HuH-7.5 (cell line): ENCODE measurements at places on chromosomes 11 and 22.

DNA sequence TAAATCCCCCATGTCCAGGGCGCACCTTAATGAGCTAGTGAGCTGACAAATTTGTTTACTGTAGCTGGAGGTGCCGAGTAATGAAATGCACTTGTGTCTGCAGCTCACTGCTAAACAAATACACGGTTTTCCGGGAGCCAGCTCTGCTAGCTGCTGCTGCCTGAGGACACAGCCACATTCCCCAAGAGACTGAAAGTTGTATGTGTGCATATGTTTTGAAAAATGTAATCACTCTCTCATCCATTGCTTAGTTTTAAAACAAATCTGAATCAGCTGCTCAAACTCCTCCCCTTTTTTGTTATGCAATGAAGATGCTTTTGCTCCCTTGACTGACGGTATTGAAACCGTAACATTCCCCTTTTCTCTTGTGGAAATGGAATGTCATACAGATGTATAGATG is 62.4 kb upstream of the NNMT start:
- peak; percentile 47 for DNase-seq

- no peak for DNase-seq
Measured at GRCh38 chr11:99320769-99321290, 300.1 kb downstream of the CNTN5 start.

DNA sequence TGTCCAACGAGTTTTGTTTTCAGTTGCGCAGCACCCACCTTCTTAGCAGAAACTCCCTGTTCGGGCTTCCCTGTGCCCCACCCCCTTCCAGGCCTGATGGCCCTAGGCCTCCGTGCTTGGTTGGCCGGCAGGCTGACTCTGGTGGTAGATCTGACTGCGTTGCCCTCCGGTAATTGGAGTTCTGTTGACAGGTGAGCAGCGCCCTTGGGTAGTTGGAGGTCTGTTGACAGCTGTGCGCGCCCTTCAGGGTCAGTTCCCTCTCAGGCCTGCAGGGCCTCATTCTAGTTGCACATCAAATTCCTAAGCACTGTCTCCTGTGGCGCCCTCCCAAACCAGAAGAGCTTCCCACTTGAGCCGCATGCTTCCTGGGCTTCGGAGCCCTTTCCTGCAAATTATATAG is 776 bp downstream of the DGCR6 start:
- no peak for DNase-seq

- DNase-seq: no peak
Measured at GRCh38 chr11:73414977-73415651, 38.9 kb downstream of the RELT start.

- DNase-seq: no peak
Measured at GRCh38 chr22:42918500-42918899, 61.4 kb upstream of the ARFGAP3 start.

- DNase-seq: peak; percentile 29
Measured at GRCh38 chr11:47270331-47271271, 668 bp downstream of the MADD start.

- DNase-seq: peak; percentile 57
Measured at GRCh38 chr11:125070699-125071254, 7.7 kb downstream of the SLC37A2 start.

DNA sequence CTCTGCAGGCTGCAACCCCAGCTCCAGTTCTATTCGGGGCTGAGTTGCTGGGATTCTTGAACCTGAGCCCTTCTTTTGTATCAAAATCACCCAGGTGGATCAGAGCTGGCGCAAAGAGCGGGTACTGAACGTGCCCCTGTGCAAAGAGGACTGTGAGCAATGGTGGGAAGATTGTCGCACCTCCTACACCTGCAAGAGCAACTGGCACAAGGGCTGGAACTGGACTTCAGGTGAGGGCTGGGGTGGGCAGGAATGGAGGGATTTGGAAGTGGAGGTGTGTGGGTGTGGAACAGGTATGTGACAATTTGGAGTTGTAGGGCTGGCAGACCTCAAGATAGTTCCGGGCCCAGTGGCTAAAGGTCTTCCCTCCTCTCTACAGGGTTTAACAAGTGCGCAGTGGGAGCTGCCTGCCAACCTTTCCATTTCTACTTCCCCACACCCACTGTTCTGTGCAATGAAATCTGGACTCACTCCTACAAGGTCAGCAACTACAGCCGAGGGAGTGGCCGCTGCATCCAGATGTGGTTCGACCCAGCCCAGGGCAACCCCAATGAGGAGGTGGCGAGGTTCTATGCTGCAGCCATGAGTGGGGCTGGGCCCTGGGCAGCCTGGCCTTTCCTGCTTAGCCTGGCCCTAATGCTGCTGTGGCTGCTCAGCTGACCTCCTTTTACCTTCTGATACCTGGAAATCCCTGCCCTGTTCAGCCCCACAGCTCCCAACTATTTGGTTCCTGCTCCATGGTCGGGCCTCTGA is 3.8 kb downstream of the FOLR1 start:
- no peak for DNase-seq

GRCh38 chr11:123407996-123408597 is 22.0 kb upstream of the GRAMD1B start:
- no peak for DNase-seq

- no peak for DNase-seq
Measured at GRCh38 chr22:46031965-46032851, 55.2 kb upstream of the WNT7B start.

- DNase-seq: peak; percentile 80
Measured at GRCh38 chr11:2097356-2097997, 41.7 kb downstream of the IGF2 start.

DNA sequence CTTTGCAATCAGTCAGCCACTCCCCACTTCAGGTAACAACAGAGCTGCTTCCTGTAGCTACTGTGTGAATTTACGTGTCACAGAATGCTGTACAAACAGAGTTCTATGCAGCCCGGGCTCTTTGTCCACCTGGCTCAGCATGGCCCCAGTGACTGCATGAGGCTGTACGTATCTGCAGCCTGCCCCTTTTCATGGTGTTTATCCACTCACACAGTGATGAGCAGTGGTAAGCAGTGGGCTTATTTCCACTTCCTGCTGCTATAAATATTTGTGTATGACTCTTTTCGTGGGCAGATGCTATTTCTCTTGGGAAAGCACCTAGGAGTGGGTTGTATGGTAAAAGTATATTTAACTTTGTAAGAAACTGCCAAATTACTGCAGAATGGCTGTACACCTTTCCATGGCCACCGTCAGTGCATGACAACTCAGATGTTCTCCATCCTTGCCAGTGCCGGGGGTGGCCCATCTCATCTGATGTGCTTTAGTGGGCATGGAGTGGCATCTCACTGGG is 43.3 kb downstream of the MYEOV start:
- peak; percentile 50 for DNase-seq

DNA sequence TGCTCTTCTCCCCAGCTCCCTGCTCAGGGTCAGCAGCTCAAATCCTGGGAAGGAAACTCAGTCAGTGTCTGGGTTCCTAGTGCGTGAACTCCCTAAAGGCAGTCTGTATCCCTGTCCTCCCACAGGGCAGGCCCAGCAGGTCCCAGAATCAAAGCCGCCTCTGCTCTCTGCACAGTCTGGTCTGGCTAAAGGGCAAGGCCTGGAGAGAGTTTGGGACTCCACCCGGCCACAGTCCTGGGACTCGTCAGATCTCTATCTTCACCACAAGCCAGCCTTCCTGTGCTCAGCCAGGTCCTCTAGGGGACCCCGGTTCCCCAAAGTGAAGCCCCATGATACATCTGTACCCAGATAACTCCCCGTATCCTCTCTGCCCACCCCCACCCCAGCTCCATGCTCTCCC is 56.2 kb upstream of the CSNK2A3 start:
- no peak for DNase-seq

GRCh38 chr22:38038426-38038825 is 18.8 kb upstream of the PICK1 start:
- DNase-seq: no peak

DNA sequence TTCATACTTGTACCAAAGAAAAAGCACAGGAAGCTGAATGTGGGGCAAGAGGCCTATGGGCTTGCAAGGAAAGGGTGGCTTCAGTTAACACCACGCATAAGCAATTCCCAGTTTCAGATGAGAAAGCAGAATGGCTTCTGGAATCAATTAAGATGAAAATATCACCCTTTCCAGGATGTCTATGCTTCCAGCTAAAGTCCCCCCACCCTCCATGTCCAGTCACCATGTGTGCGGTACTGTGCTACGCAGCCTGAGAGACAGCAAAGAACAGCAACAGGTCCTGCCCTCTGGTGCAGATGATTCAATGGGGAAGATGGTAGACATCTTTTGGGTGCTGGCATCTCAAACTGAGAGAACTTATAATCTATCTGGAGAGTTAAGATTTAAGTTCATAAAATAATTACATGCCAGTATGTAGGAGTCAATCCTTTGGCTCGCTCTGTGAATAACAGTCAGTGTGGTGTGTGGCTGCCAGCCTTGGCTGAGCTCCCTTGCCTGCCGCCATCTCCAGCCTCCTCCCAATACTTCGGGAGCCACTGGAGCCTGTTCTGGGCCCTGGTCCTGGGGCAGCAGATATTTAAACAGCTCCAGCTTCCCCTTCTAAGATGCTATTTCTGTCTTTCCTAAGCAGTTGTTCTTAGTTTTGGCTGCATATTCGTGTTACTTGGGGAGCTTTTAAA is 44.5 kb downstream of the ME3 start:
- no peak for DNase-seq

- no peak for DNase-seq
Measured at GRCh38 chr11:61996933-61997332, 29.5 kb upstream of the FTH1 start.

DNA sequence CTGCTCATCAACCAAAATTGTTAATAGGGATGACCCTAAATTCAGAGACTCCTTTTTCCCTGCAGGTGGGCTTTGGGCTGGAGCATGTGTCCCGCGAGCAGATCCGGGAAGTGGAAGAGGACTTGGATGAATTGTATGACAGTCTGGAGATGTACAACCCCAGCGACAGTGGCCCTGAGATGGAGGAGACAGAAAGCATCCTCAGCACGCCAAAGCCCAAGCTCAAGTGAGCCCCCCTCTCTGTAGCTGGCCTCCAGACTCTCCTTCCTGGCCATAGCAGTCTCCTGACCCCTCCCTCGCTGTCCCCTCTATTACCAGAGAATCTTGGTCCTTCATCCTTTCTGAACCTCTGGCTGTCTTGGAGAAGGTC is 47.9 kb upstream of the RAB1B start:
- DNase-seq: no peak

DNA sequence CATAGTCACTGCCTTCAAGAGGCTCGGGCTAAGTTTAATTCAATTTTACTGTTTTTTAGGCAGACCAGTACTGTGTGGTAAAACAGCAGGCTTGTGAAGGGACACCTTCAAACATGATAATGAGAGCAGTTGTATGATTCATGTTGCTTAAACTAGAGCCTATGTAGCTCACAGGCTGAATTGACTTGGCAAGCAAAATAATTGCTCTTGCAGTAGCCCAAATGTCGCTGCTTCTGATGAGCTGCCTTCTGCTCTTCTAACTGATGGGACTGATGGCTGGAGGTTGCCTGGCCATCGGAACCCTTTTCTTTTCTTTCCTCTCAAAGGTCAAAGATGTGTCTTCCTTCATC is 137.6 kb downstream of the MAML2 start:
- DNase-seq: no peak

DNA sequence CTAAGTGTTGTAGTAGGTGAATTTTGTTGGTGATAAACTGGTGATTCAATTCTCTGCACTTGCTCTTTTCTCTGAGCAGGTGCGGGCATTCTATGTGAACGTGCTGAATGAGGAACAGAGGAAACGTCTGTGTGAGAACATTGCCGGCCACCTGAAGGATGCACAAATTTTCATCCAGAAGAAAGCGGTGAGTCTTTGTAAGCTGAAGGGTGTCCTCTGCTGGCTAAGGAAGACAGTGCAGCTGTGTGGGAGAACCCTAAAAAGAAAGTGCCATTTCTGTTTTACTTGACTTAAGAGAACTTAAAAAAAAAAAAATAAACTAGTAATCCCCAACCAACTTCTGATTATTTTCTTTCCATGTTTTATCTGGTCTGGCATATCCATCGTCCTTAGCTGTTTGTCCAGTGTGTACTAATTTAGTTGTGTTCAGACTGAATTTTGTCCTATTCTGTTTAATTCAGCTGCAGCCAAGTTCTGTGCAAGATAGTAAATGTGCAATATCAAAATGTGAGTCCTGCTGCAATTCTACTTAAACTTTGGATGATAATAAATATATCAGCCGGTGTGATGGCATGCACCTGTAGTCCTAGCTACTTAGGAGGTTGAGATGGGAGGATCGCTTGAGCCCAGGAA is 29.6 kb downstream of the CAT start:
- DNase-seq: no peak

GRCh38 chr11:81070948-81071347 is 1630.1 kb upstream of the TENM4 start:
- DNase-seq: no peak

DNA sequence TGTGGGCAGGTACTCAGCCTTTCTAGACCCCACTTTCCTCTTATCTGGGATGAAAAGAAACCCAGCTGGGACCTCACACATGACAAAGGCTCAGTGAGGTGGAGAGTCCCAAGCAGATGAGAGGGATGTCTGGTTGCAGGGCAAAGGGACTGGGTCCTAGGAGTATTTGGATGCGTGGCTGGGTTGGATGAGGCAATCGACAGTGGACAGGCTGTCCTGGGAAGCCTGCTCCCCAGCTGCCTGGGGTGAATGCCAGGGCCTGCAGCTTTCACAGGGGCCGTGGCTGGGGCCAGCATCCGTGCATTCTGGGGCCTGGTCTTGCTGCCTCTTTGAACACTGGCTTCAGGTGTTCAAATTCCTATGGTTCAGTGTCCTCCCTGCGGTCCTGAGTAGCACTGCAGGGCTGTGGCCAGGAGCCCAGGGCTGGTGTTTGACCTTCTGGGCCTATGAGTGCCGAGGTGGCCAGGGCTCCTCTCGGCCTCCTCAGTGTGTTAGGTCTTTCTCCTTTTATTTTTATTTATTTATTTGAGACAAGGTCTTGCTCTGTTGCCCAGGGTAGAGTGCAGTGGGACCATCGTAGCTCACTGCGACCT is 65.3 kb downstream of the MCM5 start:
- no peak for DNase-seq

DNA sequence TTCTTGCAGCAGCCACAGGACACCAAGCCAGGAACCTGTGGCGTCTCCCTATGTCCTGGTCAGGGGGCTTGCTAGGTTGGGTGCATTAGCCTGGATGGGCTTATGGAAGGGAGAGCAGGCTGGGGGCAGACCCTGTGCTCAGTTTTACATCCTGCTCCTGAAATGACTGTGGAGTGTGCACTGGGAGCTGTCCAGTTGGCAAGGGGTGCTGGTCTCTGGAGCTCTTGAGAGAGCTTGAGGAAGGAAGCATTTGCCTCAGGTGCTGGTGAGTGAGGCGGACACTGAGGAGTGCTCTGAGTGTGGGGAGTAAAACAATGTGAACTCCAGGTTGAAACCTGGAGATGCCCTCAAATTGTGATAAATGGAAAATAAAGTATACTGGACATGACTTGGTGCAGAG is 3.4 kb downstream of the SCGB1D4 start:
- no peak for DNase-seq

- no peak for DNase-seq
Measured at GRCh38 chr11:62020661-62021060, 53.2 kb upstream of the FTH1 start.

GRCh38 chr11:86313793-86314192 is 11.8 kb downstream of the HIKESHI start:
- DNase-seq: no peak
